ENCODE measurements at places on chromosomes 16 and 17. TPM values are rescaled to one million over a fixed set of nuclear protein-coding genes. Genes with fewer than 3 reads are reported as not detected.

DNA sequence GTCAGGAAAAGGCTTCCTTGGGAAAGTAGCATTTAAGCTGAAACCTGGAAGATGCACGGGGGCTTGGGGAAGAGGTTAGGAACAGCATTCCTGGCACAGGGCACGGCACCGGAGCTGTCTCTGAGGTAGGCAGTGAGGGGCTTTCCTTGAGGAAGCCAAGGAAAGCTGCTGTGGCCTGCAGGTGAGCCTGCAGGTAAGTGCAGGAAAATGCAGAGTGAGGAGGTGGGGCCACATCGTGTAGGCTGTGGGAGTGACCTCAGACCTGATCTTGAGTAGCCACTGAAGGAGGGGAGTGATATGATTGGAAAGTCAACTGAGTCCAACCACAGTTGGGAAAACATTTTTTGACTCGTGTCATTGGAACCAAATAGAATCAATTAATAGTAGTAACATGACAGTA, 79.5 kb downstream of the CDK5R1 start:
- no peak for DNase-seq

The SOCS1 gene
- total RNA-seq: 4.3 TPM

DNA sequence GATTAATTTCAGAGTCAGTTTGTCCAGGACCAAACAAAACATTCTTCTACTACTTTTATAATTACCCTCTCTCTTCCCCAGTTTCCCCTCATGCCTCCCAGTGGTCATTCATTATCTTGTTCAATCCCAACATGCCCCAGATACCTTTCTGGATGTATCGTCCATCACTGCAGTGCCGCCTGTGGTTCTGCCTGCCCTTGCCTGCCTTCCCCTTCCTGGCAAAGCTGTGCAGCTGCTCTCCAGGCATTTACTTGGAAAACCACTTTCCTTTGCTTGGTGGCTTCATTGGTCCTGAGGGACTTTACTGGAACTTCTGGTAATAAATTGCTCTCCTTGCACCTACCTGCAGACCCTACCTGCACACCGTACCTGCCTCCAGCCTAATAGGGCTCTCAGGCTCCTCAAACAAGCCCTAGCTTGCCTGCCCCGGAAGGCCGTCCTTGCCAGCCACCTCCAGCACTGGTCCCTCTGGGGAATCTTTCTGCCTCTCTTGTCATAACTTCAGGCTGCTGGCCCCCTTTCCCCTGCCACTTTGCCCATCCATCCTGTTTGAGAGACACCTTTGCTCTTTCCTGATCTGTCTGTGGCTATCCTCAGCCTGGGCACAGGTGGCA, 19.5 kb upstream of the MSI2 start:
- no peak for DNase-seq

DNA sequence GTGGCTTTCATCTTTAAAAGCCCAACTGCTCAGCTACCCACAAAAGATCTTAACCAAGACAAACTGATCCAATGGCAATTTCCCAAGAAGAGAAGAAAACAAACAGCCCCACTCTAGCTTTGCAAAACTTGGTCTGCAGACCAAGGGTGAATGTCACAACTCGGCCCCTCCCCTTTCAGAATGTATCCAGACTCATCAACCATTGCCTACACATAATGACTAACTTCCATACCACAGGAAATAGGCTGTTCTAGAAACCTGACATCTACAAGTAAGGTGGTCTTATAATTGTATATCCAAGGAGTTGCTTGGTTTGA, 16.0 kb downstream of the DCUN1D3 start:
- DNase-seq: no peak

DNA sequence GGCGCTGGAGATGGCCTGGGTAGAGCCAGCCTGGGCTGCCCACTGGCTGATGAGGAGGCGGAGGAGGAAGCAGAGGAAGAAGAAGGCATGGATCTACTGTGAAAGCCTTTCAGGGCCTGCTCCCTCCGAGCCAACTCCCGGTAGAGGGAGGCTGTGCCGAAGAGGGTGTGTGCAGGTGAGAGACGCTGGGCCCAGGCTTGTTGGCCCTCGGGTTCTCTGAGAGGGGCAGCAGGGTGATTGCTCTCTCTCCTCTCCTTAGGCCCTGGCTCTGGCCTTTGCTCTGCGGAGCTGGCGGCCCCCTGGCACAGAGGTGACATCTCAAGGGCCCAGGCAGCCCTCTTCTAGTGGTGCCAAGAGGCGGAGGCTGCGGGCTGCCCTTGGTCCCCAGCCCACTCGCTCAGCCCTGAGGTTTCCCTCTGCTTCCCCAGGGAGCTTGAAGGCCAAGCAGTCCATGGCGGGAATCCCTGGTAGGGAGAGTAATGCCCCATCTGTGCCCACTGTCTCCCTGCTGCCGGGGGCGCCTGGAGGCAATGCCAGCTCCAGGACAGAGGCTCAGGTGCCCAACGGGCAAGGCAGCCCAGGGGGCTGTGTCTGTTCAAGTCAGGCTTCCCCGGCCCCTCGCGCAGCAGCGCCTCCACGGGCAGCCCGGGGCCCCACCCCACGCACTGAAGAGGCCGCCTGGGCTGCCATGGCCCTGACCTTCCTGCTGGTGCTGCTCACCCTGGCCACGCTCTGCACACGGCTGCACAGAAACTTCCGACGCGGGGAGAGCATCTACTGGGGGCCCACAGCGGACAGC, 3.6 kb downstream of the TP53I13 start:
- DNase-seq: peak; percentile 62

GRCh38 chr17:66807182-66807581, 27.7 kb upstream of the CACNG5 start:
- no peak for DNase-seq

GRCh38 chr16:10871157-10871991, 5.6 kb upstream of the CIITA start:
- DNase-seq: peak; percentile 62

The SLC12A3 gene
- not detected for total RNA-seq

The CD300LG gene
- total RNA-seq: 22.8 TPM

The PRMT7 gene
- 58.9 TPM for total RNA-seq

DNA sequence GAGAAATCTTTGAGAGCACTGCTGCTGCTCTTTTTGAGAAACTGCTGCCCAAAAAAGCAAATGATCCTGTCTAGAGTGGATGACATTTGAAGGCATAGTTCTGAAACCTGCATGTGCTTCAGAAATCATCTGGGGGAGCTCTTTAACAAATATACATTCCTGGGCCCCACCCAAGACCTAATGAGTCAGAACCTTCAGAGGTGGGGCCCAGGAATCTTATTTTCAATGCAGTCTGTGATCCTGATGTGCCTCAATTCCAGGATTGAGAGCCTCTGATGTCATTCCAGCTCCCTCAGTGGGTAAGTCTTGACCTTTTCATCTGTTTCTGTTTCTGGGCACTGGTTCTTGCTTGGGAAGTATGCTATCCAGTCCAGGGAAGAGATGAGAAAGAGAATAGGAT, 42.3 kb downstream of the HNF1B start:
- no peak for DNase-seq

- no peak for DNase-seq
Measured at GRCh38 chr17:1951920-1952319, 73.2 kb downstream of the RTN4RL1 start.

GRCh38 chr17:57819867-57820266, 30.0 kb downstream of the MRPS23 start:
- DNase-seq: no peak

The ST6GALNAC1 gene
- 1.8 TPM for total RNA-seq

- no peak for DNase-seq
Measured at GRCh38 chr17:82029990-82030469, 1.4 kb upstream of the RAC3 start.

The TK1 gene
- 1.8 TPM for total RNA-seq

- DNase-seq: no peak
Measured at GRCh38 chr17:58667934-58668597, 23.8 kb downstream of the TEX14 start.

The FLYWCH2 gene
- 17.7 TPM for total RNA-seq

DNA sequence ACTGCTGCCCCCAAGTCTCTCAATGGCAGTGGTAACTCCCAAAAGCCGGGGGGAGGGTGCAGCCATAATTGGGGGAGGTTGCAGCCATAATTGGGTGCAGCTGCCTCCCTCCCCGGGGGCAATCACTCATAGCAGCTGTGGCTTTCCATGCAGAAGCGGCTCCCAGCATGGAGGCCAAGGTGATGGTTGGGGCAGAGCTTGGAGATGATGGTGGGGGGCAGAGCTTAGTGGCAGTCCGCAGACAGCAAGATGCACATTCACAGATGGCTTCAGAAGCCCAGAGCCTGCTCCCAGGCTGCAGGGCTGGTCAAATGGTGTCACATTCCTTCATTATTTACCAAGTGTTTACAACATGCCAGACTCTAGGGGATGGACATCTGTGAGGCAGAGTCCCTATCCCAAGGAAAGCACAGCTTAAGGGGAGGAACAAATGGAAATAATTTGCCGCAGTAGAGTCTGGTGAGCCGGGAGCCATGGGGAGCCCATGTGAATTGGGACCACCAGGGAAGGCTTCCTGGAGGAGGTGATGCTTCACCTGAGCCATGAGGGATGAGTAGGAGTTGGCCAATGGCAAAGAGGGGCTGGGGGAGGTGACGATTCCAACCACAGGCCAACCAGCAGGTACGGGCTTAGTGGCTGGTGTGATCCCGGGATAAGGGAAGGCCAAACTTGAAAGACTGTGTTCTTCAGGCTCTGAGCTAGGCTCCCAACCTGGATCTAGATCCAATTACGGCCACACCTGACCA, 8.1 kb downstream of the DOC2B start:
- DNase-seq: no peak

DNA sequence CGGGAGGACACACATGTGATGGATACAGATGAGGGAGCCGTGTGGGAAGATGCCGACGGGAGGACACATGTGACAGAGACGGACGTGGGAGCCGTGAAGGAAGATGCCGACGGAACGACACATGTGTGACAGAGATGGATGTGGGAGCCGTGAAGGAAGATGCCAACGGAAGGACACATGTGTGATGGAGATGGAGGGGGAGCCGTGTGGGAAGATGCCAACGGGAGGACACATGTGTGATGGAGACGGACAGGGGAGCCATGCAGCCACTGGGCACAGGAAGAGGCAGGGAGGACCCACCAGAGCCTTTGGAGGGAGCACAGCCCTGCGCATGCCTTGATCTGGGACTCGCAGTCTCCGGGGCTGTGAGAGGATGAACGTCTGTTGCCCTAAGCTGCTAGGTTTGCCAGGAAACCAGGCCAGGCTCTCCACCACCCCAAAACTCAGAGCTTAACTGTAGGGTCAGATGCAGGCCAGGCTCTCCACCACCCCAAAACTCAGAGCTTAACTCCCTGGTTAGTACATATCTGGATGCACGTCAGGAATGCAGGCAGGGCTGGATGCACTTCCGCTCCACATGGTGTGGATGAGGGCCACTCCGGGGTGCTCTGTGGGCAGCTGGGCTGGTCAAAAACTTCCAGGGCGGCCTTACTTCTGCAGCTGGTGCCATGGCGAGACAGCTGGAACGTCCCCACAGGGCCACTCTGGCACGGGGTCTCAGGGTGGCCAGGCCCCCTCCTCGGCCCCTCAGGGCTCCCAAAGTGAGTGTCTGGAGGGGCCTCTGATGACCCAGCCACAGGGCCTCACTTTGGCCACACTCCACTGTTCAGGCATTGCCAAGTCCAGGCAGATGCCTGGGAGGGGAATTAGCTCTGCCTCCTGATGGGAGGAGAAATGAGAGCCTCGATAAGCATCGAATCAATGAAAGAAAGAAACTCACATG, 47.7 kb upstream of the ZNF469 start:
- DNase-seq: no peak

GRCh38 chr17:10369239-10369638, 3.6 kb downstream of the MYH13 start:
- DNase-seq: no peak

- DNase-seq: peak; percentile 80
Measured at GRCh38 chr17:76414334-76415295, 30.2 kb downstream of the SPHK1 start.

GRCh38 chr17:49223517-49224197, 6.9 kb downstream of the PHOSPHO1 start:
- peak; percentile 84 for DNase-seq

The TENT4B gene
- 12.5 TPM for total RNA-seq

DNA sequence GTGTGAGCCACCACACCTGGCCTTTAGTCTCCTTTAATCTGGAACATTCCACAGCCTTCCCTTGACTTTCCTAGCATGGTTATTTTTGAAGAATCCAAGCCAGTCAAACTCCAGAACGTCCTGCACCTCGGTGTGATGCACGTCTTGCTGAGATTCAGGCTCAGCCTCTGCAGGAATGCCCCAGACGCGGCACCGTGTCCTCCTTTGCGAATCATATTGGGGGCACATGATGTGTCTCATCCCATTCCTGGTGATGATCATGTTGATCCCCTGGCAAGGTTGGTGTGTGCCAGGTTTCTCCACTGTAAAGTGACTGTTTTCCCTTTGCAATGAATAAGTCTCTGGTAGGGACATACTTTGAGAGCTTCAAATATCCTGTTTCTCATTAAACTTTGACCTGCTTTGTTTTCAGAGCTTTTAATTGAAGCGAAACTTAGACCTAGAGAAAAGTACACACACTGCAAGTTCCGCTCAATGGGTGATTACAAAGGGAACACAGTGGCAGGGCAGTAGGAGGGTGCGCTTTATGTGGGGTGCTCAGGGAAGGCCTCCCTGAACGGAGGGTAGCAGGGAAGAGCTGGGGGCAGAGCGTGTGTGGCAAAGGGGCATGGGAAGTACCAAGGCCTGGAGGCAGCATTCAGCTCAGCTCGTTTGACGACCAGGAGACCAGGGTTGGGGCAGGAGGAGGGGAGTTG, 9.6 kb upstream of the ATP2C2 start:
- no peak for DNase-seq

The DNAI2 gene
- total RNA-seq: not detected

DNA sequence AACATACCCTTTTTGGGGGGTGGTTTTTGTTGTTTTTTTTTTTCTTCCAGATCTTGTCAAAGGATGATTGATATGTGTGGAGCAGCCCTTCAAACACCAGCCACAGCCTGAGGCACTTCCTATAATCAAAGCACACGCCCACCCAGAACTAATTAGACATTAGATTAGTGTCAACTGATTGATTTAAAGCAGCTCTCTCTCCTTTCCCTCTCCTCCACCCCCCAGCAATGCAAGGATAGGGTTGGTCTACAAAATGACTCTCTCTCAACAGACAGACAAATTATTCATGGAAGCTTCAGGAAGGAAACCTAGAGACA, 250.3 kb upstream of the SOX9 start:
- DNase-seq: no peak

- DNase-seq: no peak
Measured at GRCh38 chr17:29138971-29139691, 41.1 kb downstream of the MYO18A start.

The ABCA3 gene
- total RNA-seq: 39.0 TPM

The TPSG1 gene
- total RNA-seq: 0.45 TPM

The DNAH3 gene
- total RNA-seq: 0.36 TPM

The GAA gene
- total RNA-seq: 60.7 TPM

GRCh38 chr17:65987988-65988387, 203.9 kb downstream of the CEP112 start:
- DNase-seq: no peak

The NME3 gene
- 50.1 TPM for total RNA-seq

The SULT1A1 gene
- 40.0 TPM for total RNA-seq

DNA sequence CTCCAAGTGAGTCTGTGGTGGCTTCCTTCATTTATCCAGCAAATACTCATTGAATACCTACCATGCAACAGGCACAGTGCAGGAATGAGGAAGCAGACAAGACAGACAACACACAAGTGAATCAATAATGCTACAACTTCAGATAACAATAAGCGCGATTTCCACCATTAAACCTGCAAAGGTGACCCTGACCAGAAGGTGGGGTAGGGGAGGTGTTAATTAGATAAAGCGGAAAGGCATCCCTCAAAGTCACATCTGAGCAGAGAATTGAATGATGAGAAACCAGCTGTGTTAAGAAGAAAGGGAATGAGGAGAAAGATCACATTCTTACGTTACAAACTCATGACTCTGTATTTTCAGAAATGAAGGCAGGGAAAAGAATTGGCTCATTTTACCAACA, 26.3 kb downstream of the ZZEF1 start:
- DNase-seq: no peak

- no peak for DNase-seq
Measured at GRCh38 chr16:24075931-24076716, 180.0 kb upstream of the CACNG3 start.

The RASD1 gene
- total RNA-seq: 58.6 TPM

All from sciatic nerve (tissue), 2 donors.